ENCODE measurements at places on chromosomes 7 and 10.

GRCh38 chr7:26437003-26437532 lies 145.4 kb downstream of the SNX10 start:
- DNase-seq, result no peak

DNA sequence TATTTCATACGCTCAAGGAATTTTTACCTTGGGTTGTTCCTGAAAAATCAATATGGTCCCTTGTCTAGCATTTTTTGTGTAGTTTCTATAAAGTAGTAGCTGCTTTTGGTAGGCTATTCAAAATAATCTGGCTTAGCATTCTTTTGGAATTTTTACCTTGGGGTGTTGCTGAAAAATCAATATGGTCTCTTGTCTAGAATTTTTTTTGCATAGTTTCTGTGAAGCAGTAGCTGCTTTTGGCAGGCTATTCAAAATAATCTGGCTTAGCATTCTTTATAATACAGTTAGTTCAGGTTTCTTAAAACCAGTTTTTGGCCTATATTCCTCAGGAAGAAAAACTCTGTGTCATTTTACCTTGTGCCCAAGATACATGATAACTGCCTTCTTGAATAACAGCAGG lies 301.9 kb downstream of the SUGCT start:
- DNase-seq, result no peak

- DNase-seq, result no peak
Observed at GRCh38 chr10:48497780-48498770, 106.8 kb downstream of the ARHGAP22 start.

- peak; percentile 61 for DNase-seq
Observed at GRCh38 chr10:22988581-22989360, 60.9 kb downstream of the ARMC3 start.

GRCh38 chr10:86699541-86699940 lies 31.2 kb downstream of the LDB3 start:
- DNase-seq, result no peak

- DNase-seq, result no peak
Observed at GRCh38 chr10:20473023-20473760, 423.9 kb downstream of the NEBL start.

GRCh38 chr10:93451244-93451947 lies 30.7 kb downstream of the MYOF start:
- DNase-seq, result no peak

DNA sequence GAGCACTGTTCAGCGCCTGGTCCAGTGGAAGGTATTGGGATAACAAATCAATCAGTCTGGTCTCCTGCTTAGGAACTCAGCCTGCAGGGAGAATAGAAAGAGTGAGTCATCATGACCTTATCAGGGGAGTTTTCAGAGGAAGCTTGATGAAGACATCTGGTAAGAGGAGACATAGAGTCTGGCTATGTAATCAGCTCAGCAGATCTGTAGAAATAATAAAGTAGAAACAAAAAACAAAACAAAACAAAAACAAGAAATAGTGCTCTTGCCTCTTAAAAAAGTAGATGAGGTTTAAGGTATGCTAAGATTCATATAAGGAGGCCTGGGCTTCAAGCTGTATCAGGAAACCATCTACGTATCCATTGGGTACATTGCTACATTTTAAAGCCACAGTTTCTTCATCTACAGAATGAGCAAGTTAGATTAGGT lies 14.4 kb downstream of the TAS2R41 start:
- DNase-seq, result no peak

- no peak for DNase-seq
Observed at GRCh38 chr10:22624287-22624738, 90.1 kb downstream of the PIP4K2A start.

- DNase-seq, result no peak
Observed at GRCh38 chr10:42428534-42428933, 209.8 kb downstream of the ZNF33B start.

DNA sequence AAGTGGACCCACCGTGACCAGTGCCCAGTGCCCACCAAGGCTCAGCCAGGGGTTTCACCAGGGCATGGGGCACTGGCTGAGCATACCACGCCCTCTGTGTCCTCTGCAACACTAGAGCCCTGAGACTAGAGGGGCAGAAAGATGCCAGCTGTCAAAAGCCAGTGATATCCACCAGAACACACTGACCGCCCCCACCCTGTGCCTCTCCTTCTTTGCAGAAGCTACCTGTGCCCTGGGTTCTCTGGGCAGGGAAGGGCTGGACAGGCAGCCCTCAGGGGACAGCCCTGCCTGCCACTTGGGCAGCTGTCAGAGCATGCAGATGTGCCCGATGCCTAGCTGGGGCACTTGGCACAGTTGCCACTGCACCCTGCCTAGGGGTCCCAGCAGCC lies 494 bp downstream of the VSIR start:
- no peak for DNase-seq

DNA sequence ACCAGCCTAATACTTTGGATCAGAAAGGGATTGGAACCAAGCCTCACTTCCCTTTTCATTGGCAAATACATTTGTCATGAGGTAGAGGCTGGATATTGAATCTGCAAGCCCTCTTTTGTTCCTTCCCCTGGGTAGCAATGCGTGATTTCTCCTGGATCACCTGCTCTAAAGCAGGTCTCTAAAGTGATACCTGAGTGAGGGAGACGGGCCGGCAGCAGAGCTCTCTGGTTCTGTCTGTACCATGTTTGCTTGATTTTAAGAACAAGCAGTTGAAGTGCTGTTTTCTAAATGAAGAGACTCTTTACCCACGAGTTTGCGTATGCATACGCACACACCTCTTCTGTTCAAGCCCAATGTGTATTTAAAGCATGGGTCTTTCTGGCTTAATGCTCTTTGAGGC lies 41.1 kb downstream of the GARS1 start:
- DNase-seq, result no peak

- no peak for DNase-seq
Observed at GRCh38 chr10:126314863-126315493, 73.3 kb downstream of the ADAM12 start.
